ENCODE measurements at places on chromosomes 13 and 19.

- DNase-seq: no peak
Observed at GRCh38 chr13:52894413-52894812, 46.0 kb upstream of the PCDH8 start.

DNA sequence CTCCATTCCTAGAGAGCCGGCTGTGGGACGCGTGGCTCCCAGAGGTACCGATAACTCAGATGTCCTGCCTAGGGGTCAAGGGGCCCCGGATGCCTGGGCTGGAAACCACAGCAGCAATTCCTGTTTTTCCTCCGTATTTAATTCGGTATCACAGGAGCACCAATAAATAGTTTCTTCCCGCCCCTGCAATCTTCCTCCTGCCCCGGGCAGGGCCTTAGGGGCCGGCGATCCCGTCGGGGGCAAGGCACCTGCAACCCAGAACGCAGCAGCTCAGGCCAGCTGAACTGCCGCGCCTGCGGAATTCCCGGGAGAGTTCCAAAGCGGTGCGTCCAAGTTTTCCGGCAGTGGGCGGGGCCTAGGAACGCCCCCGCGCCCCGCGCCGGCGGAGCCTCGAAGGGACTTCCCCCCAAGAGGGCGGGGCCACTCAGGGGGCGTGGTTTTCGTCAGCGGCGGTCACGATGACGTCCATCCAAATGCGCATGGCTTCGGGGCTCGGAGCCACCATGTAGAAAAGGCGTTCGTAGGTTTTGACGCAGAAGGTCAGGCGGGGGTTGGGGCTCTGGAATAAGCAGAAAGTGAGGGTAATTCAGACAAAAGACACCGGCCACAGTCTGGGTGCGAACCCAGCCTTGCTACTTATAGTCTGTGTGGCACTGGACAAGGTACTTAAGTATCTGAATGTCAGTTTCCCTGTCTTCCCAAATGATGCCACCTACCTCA is 9.7 kb upstream of the LYPD3 start:
- peak; percentile 93 for DNase-seq

DNA sequence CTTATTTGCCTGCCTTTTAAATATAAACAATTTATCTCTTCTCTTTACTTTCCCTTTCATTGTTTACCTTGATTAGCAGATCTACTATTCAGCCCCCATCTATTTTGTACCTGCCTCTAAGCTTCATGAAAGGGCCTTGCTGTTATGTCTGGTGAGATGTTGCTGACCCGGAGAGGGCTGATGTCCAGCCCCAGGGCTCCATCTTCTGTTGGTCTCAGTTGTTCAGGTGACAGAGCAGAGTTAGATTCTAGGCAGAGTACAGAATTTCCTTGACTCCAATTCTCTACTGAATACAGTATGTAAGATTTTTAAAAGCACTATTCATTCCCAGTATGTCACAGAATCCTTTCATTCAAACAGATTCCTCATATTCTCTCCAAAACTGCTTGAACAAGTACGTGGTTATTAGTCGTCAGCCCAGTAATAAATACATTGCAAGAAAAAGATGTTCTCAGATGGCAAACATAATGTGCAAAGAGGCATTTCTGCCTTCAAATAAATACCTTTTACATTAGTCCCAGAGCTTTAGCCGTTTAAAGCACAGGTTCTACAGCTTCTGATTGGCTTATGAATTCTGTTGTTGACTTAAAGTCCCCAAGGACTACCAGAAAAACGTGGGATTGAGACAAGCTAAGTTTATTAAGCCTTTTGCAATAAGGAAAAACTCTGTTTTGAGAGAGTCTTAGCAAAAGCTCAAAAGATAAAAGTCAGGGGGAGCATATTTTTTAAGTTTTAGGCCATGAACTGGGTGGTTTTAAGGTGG is 159.1 kb downstream of the GPC5 start:
- DNase-seq: no peak

- peak; percentile 54 for DNase-seq
Observed at GRCh38 chr19:48469289-48469881, at the start of gene CYTH2. Gene CYTH2, plus strand, starts transcription at chr19:48469369. Its CDS starts 139 bp downstream, at chr19:48469508.

DNA sequence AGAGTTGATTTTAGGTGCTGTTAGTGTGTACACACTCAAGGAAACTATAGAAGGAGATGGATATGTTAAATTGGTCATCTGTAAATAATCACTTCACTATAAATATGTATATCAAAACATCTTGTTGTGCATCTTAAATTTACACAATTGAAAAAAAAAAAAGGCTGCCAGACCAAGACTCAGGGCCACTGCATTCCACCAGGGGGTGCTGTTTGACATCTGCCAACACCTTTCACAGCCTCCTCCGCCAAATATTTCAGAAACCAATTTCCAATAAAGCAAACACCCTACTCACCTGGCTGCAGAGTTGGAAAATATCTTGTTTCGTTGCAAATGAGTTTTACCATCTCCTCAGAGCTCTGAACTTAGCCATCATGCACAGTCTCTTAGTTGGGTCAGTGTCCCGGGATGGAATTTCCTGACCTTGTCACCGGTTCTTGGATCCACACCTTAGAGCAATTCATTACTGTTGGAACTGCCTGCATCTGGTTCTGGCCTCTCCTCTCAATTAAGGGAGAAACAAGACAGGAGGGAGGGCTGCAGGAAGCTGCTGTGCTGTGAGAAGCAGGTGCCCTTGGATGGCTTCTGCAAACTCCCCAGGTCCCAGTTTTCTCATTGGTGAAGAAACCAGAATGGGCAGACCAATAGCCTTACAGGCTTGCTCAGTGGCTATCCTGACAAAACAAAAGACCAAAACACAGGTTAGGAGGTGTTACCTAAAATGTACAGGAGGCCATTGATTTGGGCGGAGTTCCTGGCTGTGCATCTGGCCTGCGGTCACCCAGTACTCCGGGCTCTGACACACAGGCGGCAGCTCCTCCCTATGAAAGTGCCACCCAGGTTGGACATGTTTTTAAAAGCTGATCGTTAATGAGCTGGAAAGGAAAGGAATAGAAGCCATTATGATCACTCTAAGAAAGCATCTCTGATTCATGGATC is 746.6 kb downstream of the UQCRFS1 start:
- peak; percentile 76 for DNase-seq

Measured in NCI-H1105 (cell line).